AG08396 (cell line): ENCODE measurements at places on chromosomes 3 and 15.

- no peak for DNase-seq
These were observed 317.5 kb upstream of the TRIM42 start for GRCh38 chr3:140360332-140360731.

GRCh38 chr3:49751501-49751900 lies 27.8 kb upstream of the GMPPB start:
- no peak for DNase-seq

DNA sequence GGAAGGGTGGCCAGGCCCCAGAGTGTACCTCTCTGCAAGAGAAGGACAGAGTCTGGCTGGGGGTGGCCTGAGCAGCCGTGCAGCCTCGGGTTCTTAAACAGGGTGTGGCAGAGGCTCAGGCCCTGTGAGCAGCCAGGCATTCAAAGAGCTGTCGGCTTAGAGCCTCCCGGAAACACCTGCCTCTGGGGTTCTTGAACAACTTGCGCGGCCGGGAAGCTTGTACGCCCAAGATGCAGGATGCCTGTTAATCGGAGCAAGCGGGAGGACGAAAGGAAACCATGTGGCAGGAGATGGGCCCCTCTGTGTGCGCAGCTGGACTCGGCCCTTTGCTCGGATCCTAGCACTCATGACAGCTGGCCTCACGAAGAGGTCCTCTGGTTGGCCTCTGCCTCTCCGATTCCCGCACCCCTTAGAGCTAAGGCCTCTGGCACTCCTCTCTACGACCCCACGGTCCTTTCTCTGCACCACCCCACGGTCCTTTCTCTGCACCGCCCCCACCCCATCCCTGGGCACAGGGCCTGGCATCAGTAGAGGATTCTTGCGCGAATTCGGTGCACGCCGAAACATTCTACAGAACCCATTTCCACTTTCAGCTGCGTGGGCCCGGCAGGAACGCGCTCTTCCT lies 23.9 kb upstream of the TXNRD3 start:
- DNase-seq = no peak

- DNase-seq = no peak
These were observed 42.4 kb downstream of the OIP5 start for GRCh38 chr15:41289953-41290352.

- no peak for DNase-seq
These were observed 582.2 kb upstream of the PPP2R3A start for GRCh38 chr3:135383301-135383700.

DNA sequence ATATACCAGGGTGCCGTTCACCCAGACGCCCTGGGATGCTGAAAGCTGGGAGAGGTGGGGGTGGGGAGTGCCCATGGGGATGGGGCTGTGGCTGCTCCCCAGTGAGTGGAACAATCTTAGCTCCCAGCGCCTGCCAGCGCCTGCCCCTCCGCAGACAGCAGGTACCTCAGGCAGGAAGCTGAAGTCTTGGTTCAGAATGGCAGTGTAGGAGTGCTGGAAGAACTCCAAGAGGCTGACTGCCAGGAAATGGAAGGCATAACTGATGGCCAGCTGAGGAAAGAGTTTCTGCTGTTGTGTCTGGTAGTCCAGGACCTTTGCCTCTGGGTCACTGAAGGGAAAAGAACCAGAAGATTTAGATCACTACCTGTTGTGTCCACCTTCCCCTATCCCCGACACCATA lies 8.4 kb downstream of the ACOX2 start:
- peak; percentile 35 for DNase-seq

GRCh38 chr3:10432931-10433330 lies 72.5 kb downstream of the ATP2B2 start:
- no peak for DNase-seq

GRCh38 chr15:39556461-39556860 lies 24.4 kb upstream of the THBS1 start:
- DNase-seq = no peak

GRCh38 chr3:176584413-176585176 lies 612.7 kb downstream of the TBL1XR1 start:
- peak; percentile 5 for DNase-seq

- DNase-seq = no peak
These were observed 105.9 kb upstream of the AKAP13 start for GRCh38 chr15:85274315-85275050.

GRCh38 chr3:27905625-27906024 lies 183.5 kb upstream of the EOMES start:
- no peak for DNase-seq

- no peak for DNase-seq
These were observed 180.6 kb upstream of the LRRN1 start for GRCh38 chr3:3618623-3619022.

DNA sequence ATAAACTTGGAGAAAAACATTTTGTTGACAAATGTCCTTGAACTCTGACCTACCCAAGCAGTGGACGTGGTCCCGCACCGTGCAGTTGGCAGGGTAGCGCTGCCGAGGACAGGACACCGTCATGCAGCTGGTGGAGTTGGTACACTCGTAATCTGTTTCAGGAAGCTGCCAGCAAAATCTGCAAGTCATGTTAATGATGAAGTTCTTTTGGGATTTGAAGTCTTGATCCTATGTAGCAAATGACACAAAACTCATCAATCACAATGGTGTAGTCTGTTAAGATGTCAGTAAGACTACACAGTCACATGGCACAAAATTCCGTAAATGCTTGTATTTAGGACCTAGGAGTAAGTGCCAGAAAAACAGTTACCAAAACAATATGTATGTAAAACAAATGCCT lies 5.5 kb downstream of the TM2D3 start:
- no peak for DNase-seq

GRCh38 chr15:36814708-36815107 lies 235.3 kb downstream of the CDIN1 start:
- peak; percentile 23 for DNase-seq

DNA sequence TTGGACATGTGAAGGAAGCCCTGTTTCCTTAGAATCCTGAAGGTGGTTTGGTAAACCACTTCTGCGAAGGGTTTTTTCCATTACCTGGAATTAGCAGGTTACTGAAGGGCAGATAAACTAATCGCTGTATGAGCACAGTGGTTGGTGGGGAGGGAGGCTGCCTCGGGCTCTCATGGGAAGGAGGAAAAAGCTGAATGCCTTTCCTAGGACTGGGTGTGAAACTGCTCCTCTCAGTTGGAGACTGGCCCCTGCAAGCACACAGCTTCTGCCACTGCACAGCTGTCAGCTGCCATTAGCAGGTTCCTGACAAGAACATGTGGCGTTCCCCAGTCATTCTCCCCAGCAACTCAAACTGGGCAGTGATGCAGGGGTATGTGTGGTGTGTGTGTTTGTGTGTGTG lies 376.3 kb downstream of the GAP43 start:
- DNase-seq = no peak

DNA sequence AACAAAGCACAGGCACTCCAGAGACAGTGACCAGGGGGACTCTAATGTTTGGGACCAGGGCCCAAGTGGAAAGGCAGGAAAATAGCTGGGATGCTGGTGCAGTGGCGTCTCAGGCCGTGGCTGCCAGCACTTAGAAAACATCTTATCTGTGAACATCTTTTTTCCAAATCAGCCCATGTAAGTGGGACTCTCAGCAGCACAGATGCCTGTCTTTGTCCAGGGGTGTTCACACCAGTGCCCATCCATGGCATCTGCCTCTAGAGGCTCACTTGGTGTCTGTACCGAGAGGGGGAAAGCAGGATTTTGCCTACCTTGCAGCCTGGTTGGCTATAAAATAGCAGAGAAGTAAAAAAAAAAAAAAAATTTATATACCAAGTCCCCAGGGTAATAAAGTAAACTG lies 26.7 kb downstream of the SLC12A8 start:
- no peak for DNase-seq

GRCh38 chr15:70615435-70616310 lies 147.7 kb downstream of the UACA start:
- no peak for DNase-seq

- no peak for DNase-seq
These were observed 1.0 kb upstream of the SLTM start for GRCh38 chr15:58934521-58934920.

DNA sequence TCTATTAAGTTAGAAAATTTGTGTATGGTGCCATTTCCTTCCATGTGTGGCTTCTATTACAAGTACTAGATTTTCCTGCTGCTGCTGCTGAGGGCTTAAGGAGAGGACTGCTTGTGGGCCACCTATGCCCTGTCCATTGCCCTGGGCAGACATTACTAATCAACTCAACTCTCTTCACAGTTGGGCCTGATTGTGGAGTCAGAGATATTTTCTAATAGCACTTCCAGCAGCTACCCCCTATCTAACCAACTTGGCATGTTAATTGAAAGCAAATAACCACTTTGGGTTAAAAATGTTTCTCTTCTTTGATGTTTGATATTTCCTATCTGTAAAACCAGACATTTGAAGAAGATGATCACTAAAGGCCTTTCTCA lies 242.0 kb downstream of the EDEM1 start:
- DNase-seq = no peak

- no peak for DNase-seq
These were observed 15.3 kb downstream of the PXYLP1 start for GRCh38 chr3:141246958-141247301.

DNA sequence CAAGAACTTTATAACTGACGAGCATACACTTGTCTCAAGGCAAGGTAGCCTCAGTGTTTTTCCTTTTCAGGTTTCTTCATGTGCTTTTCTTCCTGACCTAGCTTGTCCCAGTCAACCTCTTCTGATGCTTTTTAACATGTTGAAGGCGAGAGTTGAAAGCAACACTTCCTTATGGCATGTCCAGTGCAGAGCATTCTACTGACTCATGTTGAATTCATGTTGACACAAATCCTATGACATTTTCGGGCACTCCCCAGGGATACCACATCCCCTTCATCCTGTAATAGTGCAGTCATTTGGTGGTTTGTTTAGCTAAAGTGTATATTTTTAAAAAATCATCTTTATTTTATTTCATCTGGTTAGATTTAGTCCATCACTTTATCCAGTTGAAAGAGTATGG lies 75.9 kb upstream of the CBLB start:
- DNase-seq = peak; percentile 56

DNA sequence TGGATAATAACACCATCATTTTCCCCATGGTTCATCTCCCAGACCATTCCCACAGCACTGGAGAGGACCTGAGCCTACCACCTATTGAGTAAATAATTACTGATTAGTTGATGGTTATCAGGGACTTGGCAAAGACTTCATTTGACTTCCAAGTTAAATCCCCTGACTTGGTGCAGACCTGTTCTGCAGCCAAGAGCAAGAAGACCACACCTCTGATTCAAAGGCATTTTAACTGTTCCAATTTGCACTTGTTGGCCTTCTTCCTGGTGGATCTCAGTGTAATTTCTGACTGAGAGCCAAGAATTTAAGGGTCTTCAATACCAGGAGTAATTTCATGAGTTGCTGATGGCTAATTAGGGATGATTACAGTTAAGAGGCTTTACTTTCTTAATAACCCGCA lies 24.0 kb downstream of the THSD4 start:
- no peak for DNase-seq

GRCh38 chr3:146561879-146562278 lies 17.5 kb upstream of the PLSCR1 start:
- no peak for DNase-seq

DNA sequence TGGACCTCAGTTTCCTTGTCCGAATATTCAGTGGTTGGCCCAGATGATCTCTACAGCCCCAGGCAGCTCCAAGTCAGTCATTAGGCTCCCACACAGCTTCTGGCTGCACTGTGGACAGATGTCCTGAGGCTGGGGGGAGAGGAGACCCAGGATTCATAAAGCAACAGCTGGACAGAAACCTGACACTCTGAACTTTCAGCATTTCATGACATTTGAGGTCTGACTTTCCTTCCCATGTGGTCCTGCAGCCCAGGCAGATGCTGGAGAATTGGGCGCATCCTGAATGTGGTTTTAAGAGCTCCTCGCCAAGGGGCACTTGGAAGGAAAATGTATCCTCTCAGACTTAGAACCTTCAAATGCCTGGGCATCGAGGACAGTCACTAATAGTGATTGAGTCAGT lies 307.6 kb upstream of the LRRFIP2 start:
- no peak for DNase-seq

DNA sequence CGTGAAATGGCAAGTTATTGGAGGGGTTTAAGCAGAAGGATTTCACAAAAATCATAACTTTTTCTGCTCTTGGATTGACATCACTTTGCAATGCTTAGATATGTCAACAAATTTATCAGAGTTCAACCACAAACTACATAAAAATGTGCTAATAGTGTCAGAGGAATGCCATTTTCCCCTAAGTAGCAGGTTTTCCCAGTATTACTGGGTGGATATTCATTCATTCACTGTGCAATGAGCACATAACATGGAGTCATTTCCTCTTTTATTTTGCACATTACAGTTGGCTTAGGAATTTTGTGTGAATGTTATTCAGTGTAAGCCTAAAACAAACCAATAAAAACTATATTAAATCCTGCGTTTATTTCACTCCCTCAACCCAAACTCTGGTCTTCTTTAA lies 537.3 kb upstream of the MCTP2 start:
- no peak for DNase-seq

DNA sequence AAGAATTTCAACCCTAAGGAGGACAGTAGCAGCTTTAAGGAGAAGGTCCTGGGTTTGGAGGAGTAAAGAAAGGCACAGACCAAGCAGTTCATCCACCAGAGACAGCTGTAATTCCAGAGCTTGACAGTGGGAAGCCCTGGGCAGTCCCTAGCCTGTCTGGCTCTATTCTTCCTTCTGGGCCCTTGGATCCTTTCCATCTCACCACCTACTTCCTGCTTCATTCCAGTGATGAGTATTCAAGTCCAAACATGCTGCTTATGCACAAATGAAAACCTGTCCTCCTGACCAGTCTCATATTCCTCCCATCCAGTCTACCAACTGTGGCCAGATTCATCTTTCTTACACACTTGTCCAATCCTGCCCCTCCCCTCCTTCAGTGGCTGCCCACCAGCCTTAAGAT lies 171.4 kb downstream of the CNTN3 start:
- no peak for DNase-seq

GRCh38 chr3:129554356-129555152 lies 11.6 kb downstream of the H1-8 start:
- DNase-seq = no peak

- DNase-seq = no peak
These were observed 945.4 kb downstream of the SI start for GRCh38 chr3:164132878-164133277.

GRCh38 chr3:52794612-52795099 lies at the start of gene ITIH3:
Gene ITIH3, plus strand, starts transcription at chr3:52794796. Its CDS starts 8 bp downstream, at chr3:52794804.
- no peak for DNase-seq

DNA sequence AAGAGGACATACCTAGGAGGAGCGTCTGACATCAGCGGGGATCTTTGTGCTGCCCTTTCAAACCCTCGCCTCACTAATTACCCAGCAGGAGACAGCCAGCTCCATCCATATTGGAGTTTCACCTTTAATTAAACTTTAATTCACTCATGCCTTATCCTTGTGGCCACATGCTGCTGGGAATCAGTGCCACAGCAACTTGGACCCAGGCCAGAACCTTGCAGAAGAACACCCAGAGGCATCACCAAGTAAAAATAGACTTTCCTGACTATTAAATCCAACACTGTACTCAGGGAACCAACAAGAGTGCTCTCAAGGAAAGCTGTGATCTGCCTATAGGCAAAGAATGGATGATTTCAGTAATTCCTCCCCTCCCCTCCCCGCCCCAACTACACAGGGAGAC lies 23.9 kb downstream of the EIF1B start:
- no peak for DNase-seq
